Activated naive CD4-positive, alpha-beta T cell treated with anti-CD3 and anti-CD28 coated beads, Interleukin-2, amount 50 U/mL, for 16 hours (primary cell): ENCODE measurements at places on chromosomes 7 and 10.

GRCh38 chr10:46094931-46095750 lies 49.1 kb upstream of the MSMB start:
- no peak for DNase-seq

DNA sequence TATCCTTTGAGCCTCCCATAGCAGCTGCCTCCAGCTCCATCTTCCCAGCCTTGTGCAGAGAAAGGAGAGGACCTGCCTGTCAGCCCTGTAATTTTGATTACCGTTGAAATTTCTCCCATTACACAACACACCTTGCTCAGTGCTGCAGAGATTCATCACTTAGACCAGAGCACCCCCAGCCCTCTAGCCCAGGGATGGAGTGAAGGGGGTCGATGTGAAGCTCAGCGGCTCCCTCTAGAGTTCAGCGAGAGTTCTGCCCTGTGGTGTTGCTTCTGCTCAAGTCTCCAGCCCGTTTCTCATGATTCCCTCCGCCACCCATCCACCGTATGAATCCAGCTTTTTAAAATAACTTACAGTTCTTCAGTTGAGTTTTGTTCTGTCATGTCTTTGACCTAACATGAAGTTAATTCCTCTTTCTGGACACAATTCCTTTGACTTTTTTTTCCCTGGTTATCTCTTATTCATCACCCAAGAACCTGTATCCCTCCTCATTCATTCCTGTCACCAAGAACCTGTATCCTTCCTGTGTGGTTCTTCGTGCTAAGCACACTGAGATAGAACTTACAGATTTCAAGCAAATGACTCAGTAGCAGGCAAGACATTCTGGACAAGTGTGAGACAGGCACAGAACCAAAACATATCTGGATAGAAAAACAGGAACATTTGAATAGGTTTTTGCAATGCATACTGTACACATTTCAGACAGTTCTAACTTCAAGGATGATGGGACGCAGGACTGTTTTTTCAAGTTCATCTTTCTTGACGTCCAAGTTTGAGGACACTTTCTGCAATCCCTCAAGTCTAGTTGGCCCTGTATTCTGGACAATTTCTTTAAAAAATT lies 35.0 kb upstream of the ZNF32 start:
- no peak for DNase-seq

- no peak for DNase-seq
Measured at GRCh38 chr7:116698396-116698795, 26.4 kb downstream of the MET start.

DNA sequence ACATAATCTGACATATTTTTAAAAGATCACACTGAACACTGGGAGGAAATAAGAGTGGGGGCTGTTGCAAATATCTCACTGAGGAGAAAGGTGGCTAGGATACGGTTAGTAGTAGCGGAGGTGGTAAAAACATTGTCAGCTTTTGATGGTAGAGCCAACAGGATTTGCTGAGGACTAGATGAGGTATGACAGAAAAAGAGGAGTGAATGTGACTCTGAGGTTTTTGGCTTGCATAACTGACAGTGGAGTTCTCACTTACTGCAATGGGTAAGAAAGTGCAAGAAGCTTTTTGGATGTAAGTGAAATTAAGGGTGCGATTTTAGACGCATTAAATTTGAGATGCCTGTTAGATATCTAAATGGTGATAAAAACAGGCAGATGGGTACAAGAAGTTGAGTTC lies 102.0 kb upstream of the MBL2 start:
- no peak for DNase-seq

DNA sequence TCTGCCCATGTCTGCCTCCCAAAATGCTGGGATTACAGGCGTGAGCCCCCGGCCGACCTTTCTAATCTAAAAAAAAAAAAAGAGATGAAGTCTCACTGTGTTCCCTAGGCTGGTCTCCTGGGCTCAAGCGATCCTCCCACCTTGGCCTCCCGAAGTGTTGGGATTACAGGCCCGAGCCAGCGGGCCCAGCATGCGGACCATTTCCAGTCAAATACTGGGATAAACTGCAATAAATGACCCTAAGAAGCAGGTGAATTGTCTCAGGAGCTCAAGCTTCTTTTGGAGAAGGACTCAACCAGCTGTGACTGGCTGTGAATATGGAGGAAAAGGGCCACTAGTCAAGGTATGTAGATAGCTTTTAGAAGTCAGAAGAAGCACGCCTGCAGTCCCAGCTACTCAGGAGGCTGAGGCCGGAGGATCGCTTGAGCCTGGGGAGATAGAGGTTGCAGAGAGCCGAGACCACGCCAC lies 550 bp upstream of the CREM start:
- no peak for DNase-seq

DNA sequence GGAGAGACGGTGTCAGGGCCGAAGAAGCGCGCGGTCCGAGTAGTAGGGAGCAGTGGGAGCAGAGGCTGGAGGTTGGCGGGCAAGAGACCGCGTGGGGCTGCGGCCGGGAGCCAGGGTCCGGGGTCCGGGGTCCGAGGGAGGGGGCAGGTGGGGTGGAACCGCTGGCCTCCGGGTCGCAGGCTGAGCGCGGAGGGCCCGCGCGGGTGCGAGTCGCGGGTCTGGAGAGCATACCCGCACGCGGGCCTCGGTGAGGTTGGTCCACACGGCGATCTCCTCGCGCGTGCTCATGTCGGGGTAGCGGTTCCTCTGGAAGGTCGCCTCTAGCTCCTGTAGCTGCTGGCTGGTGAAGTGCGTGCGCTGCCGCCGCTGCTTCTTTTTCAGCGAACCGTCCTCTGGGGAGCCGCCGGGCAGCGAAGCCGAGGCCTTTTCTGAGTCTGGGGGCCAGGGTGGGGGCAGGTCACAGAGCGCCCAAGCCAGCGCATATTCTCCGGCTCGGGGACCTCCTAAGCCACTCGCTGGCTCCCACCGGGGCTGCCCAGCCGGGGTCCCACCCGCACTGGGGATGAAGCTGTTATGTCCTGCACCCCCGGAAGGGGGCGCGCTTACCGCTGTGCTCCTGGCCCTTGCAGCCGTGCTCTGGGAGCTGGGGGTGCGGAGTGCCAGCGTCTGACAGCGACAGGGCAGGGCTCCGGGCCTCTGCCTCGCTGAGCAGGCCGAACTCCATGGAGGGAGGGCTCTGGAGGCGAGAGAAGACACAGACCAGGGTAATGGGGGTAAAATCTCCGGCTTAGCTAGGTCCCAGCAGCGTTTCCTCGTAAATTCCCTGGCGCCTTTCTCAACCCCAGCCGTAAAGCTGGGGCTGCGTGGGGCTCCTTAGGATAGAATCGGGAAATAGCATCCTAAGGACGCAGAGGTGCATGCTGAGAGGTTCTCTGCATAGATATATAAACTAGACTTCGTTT lies 5.5 kb downstream of the ELOVL3 start:
- peak; percentile 74 for DNase-seq

- DNase-seq: no peak
Measured at GRCh38 chr10:118403967-118404366, 61.8 kb upstream of the FAM204A start.

- DNase-seq: no peak
Measured at GRCh38 chr7:67781841-67782240, 785.2 kb downstream of the TYW1 start.

DNA sequence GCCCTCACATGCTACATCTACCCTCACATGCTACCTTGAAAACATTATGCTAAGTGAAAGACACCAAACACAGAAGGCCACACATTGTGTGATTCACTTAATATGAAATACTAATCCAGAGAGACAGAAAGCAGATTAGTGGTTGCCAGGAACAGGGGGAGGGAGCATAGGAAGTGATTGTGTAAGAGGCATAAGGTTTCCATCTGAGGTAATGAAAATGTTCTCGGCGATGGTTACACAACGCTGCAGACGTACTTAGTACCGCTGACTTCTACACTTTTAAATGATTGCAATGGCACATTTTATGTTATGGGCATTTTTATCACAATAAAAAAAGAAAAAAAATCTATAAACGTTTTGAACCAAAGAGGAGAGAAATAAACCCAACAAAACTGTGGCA lies 742.3 kb downstream of the TYW1 start:
- no peak for DNase-seq

GRCh38 chr7:99090771-99091542 lies 53.0 kb downstream of the SMURF1 start:
- DNase-seq: no peak

GRCh38 chr7:41107330-41107937 lies 595.5 kb downstream of the INHBA start:
- no peak for DNase-seq

- DNase-seq: no peak
Measured at GRCh38 chr10:91043173-91043910, 122.5 kb upstream of the ANKRD1 start.

DNA sequence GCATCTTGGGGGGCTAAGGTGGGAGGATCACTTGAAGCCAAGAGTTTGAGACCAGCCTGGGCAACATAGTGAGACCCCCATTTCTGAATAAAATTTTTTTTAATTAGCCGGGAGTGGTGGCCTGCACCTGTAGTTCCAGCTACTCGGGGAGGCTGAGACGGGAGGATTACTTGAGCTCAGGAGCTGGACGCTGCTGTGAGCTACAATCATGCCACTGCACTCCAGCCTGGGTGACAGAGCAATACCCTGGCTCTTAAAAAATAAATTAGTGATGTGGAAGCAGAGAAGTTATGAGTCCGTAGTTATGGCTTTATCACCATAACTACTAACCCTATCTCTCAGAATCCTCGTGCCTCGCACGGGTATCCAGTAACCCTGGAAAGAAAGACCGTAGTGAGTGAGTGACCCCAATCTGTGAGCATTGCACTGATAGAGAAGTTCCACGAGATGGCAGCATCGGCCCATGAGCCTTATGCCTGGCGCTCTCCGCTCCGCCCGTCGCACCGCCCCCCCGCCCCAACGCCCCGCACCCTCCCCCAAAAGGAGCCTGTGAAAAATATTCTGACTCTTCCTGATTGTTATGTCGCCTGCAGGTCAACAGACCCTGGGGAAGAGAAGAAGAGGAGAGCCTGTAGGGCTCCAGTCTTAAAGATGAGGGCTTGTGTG lies 4.9 kb upstream of the SLC29A3 start:
- peak; percentile 59 for DNase-seq

GRCh38 chr10:26432938-26433337 lies 5.2 kb upstream of the APBB1IP start:
- no peak for DNase-seq

GRCh38 chr10:79058899-79059841 lies 9.6 kb upstream of the ZMIZ1 start:
- DNase-seq: no peak

GRCh38 chr10:35768731-35769130 lies 126.6 kb upstream of the FZD8 start:
- no peak for DNase-seq

- no peak for DNase-seq
Measured at GRCh38 chr7:16563281-16564022, 36.8 kb downstream of the LRRC72 start.

- no peak for DNase-seq
Measured at GRCh38 chr10:80461208-80462183, 7.4 kb downstream of the TSPAN14 start.

DNA sequence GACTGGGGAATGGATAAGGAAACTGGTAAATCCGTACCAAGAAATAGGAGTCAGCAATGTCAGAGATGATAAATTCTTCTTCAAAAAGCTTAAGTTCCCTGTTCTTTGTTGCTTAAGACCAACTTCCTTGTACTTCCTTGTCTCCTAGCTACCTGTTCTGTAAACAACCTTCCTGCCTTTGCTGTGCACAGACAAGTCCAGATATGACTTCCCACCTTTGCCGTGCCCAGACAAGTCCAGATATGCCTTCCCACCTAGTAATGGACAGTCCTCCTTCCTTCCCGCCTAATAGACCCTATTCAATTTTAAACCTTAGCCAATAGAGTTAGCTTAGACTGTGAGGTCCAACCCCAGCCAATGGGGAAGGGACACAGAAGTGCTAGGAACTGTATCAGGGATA lies 2.5 kb upstream of the ZNF33A start:
- DNase-seq: no peak

GRCh38 chr7:107464666-107465226 lies 5.1 kb upstream of the GPR22 start:
- no peak for DNase-seq

DNA sequence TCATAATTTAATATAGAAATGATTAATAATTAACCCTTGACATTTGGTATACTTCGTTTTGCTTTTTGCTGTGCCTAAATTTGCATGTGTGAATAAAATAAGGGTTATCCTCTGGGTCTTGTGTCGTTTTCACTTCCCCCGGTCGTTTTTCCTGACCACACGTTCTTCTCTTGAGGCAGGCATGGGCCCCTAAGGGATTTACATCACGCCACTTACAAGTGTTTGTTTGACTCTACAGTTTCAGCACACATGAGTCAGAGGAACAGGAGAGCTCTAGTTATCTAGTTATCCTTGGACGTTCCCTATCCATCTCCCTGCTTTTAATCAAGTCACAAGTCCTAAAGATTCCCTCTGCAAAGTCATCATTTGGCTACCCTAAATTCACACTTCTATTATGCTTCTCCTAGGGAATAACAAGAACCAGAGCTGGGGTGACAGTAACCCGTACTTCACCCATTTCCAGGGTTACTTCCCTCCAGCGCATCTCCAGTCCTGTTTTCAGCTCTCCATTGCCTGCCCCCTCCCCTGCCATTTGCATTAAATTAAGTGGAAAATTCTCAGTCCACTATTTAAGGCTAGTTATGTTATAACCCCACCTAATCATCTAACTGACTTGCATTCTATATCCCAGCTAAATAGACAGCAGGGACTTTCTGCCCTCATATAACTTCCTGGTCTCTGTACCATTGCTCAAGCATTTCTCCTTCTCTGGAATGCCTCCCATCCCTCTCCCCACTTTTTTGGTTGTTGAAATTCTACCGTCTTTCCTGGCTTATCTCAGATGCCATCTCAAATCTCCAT lies 206.9 kb downstream of the PTEN start:
- DNase-seq: no peak
